ENCODE measurements at places on chromosomes 6 and 20.

GRCh38 chr6:5108068-5108467, 22.9 kb downstream of the PPP1R3G start:
- no peak for DNase-seq

DNA sequence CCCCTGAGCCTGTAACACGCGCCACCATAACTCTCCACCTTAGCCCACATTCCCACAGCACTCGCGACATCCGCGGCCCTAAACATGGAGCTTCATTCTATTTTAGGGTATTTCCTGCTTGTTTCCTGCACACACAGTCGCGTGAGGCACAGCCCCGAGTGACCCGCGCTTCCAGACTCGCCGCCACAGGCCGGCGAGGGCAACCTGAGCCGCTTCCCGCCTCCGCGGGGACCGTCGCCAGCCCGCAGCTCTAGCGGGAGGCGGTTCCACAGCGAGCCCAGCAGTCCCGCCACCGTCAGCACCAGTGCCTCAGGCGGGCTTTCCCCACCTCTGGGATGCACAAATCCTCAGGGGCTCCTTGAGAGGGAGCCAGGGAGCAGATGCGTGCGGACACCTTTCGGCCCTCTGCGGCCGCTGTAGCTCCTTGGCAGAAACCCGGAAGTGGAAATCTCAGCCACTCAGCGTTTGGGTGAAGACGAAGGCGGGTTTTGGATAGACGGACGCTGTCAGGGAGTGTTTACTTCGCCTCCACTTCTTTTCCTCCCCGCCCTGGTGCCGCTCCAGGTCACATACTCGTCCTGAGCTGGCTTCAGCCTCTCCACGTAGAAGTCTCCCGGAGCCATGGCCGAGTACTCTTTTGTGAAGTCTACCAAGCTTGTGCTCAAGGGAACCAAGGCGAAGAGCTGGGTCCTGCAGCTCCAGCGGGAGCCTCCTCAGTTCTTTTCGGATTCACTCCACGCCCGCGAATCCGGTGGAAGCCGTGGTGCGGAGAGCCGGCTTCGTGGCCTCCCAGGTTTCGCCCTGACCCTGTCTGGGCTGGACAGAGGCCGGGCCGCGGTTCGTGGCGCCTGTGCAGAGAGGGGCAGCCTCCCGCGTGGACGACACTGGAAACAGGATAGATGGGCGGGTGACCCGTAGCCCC, 2177.4 kb upstream of the DEFB115 start:
- DNase-seq: no peak

- no peak for DNase-seq
Measured at GRCh38 chr6:50962213-50962759, 143.6 kb downstream of the TFAP2B start.

- DNase-seq: no peak
Measured at GRCh38 chr20:51426718-51427650, 115.5 kb downstream of the NFATC2 start.

- no peak for DNase-seq
Measured at GRCh38 chr6:125747589-125748405, 1.6 kb upstream of the HEY2 start.

GRCh38 chr6:4776493-4777393, 539 bp downstream of the CDYL start:
- no peak for DNase-seq

DNA sequence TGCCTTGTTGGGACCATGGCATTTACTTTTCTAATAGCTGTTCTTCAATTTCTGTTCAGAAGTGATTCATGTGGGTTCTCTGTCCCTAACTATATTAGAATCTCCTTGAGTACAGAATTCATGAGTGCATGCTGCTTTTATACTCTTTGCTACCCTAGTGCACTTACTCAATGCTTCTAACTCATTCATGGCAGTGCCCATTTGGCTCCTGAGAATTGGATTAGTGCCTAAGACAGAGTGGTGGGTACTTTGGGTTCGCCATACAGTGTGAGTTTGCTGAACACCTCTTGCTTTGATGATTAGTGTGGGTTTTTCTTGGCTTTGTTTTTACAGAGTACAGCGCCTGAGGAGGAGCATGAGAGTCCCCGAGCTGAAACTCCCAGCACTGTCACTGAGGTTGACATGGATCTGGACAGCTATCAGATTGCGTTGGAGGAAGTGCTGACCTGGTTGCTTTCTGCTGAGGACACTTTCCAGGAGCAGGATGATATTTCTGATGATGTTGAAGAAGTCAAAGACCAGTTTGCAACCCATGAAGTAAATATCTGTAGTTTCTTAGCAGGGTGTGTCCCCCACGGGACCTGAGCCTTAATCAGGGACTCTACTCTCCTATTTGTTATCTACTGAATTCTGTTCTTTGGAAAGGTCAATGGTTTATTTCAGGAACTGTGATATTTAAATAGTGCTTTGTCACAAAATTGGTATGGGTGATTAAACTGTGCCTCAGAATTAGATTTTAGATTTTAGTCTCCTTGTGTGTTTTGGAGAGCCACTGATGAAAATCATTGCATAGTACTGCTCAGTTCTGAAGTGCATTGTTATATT, 150.7 kb downstream of the UTRN start:
- no peak for DNase-seq

GRCh38 chr6:116397914-116398313, 27.2 kb downstream of the DSE start:
- no peak for DNase-seq

GRCh38 chr20:3277686-3278465, 38.9 kb upstream of the SLC4A11 start:
- DNase-seq: no peak

DNA sequence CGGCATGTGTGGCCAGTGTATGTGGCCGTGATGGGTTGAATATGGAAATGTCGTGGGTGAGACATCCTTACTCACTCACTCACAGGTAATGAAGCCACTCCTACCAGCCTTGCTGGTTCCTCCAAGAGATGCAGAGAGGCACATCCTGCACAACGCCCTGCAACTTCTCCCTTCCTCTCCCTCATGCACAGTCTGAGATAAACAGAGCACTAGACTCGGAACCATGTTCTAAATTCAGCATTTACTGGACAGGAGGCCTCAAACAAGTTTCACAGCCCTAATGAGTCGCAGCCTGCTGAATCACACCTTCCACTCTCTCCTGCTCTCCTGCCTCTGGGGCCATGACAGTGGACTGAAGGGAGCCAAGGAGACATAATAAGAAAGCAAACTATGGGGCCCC, 91.2 kb downstream of the ISM1 start:
- no peak for DNase-seq

- DNase-seq: peak; percentile 40
Measured at GRCh38 chr20:63740627-63741353, 1.2 kb downstream of the SLC2A4RG start.
